ENCODE measurements at places on chromosomes 16 and 17.

GRCh38 chr16:82655072-82655714, 28.4 kb downstream of the CDH13 start:
- no peak for DNase-seq

- no peak for DNase-seq
Measured at GRCh38 chr17:33435721-33436301, 142.7 kb upstream of the ASIC2 start.

- no peak for DNase-seq
Measured at GRCh38 chr16:81709016-81709900, 69.8 kb upstream of the PLCG2 start.

GRCh38 chr17:79955167-79955549, 80.5 kb downstream of the TBC1D16 start:
- no peak for DNase-seq

DNA sequence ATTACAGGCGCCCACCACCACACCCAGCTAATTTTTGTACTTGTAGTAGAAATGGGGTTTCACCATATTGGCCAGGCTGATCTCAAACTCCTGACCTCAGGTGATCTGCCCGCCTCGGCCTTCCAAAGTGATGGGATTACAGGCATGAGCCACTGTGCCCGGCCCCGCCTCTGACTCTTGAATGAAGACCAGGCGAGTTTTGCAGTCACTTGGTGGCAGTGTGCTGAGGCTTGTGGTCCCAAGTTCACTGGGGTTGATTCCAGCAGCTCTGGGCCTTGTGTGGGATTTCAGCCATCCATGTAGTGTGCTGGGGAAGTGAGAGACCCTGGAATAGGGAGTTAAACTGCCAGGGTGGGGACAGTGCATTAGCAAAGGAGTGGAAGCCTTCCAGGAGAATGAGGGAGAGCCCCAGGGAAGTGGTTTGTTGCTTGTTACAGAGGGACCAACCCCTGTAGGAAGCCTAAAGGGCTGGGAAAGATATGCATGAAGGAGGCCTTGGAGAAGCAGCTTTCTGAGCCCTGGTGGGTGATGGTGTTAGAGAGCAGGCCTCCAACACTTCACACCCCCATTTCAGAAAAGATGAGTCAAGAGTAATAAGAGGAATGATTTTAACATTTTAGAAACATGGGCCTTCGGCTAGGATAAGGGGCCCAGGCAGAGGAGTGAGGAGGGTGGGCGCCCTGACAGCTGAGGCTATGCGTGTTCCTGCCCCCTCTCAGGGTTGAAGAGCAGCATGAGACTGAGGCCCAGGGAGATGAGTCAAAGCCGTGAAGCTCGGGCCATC, 14.5 kb downstream of the PSKH1 start:
- DNase-seq = no peak

GRCh38 chr17:82948957-82949356, 109.1 kb upstream of the ZNF750 start:
- no peak for DNase-seq

- peak; percentile 48 for DNase-seq
Measured at GRCh38 chr17:45784293-45784740, at the start of gene CRHR1. Gene CRHR1 (plus strand): TSS chr17:45784320. CDS start chr17:45784545, 225 bp downstream.

DNA sequence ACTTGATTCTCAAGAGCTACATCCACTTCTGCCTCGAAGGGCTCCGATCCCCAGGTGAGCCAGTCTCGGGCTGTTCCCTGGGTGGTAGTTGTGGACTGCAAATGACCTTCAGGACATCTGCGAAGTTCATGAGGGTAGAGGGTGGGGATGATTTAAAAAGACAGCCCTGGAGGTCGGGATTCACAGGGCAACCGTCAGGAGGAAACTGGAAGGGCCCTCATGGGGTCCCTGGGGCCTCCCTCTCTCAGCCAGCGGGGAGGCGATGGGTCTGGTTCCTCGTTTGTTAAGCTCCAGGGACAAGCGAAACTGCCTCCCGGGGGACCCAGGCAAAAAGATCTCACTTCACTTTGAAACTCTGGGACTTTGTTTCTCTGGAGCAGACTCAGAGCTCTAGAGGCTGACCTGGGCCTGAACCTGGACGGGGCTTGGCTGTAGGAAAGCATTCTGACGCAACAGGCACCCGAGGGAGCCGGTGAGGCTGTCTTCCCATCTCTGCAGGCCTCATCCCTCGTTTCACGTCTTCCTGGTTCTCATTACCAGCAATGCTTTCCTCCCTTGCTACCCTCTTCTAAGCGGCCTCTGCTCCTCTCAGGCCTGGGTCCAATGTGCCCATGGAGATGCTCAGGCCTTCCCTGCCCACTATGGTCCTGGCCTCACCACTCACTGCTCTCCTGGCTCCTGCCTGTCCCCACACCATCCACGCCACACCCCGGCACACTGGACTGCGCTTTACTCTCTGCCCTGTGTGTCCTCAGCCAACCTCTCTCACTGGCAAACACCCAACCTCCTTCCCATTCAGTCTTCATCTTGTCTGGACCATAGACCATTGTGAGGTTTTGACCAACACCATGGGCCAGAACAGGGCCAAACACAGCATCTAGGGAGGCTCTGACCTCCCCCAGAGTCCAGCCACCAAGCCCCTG, 214.2 kb upstream of the TNRC6C start:
- no peak for DNase-seq

- no peak for DNase-seq
Measured at GRCh38 chr16:12500771-12501170, 302.9 kb downstream of the CPPED1 start.

DNA sequence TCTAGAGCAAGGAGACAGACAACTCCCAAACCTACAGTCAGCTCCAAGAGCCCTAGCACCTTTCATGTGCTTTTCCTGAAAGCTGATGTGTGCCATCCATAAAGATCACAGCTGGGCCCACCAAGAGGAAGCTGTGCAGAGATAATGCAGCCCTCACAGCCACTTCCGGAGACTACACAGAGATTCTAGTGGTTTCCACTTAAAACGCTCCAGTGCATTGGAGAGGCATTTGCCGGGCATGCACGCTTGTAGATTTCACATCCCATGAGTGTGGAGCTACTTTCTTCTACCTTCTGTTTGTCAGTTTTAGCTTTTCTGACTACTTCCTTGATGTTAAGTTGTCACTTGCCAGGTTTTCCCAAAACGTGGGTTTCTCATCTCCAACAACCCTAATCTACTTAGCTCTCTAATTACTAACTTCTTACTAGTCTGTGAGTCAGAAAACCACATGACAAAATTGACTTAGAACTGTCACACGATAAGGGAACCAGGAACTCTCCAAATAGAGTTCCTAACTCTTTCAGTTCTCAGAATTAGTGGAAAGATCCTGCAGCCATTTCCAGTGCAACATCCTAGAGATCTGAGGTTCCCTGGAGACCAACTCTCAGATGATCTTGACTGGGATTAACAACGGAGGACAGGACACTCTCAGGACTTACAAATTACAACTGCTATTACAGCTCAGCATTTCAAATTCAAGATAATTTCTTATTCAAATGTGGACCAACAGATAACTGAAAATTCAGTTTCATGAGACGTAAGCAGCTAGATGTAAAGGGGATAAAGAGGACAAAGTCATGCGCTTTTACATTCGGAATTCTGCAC, 28.6 kb downstream of the PMP22 start:
- DNase-seq = no peak

- DNase-seq = no peak
Measured at GRCh38 chr16:24839347-24839972, 6.3 kb upstream of the SLC5A11 start.

DNA sequence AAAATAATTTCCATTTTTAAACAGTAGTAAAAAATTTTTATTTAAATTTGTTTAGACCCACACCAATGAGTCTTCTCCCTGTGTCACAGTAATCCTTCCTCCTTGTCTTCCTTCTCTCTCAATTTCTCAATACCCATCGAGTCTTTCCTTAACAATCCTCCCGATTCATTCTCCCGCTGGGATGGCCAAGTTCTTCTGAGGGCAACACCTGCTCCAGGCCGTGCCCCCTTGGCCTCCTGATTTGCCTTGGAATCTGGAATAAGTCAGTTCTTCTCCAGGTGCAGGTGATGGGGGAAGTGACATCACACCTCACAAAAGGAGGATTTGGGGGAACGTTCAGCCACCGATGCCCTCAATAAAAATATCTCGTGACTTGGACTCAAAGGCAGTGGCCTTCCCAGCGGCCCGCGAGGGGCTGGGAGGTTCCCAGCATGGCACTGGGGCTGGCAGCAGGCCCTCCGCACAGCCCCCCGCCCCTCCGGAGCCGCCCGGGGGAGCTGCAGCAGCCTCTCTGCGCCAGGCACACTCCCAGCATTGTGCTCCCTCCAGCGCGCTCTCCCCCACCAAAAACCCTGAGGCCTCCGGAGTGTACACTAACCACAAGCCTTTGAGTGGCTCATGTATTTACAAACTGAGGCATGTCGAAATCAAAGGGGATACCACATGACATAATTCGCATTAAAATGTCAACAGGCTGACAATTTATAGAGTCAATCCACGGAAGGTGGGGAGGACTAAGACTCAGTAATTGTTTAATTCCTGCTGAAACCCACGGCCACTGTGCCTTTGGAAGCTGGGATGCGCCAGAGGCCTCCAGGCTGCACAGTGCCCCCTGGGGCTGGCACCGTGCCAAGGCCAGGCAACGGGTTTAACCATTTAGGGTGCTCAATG, 120.5 kb downstream of the ZFHX3 start:
- DNase-seq = peak; percentile 55

DNA sequence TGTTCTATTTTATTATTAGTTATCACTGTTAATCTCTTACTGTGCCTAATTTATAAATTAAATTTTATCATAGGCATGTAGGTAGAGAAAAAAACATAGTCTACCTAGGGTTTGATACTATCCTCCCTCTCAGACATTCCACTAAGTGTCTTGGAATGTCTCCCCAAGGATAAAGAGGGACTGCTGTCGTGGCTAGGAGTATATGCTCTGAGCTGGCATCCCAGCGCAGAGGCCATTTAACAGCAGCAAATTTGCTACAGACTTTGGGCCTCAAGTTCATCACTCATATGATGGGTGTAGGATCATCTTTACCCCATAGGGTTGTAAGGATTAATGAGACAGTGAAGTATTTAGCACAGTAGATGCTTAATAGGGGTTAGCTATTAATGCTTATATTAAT, 56.7 kb downstream of the ZFHX3 start:
- DNase-seq = no peak

DNA sequence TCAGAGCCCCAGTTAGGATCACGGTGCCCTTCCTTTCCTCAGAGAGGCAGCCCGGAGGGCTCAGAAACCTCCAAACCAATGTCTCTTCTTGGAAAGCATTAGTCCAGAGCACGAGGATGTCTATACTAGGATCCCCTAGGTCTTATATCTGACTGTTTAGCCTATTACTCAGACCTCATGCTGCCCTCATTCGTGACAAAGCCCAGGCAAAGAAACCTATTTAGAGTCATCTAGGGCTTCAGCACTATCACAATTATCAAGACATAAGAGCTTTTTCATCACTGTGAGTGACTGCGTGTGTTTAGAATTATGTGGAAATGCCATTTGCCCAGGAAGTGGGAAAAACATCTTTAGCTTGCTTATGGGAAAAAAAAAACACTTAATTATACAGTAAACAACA, 159.8 kb upstream of the NOL11 start:
- no peak for DNase-seq

- no peak for DNase-seq
Measured at GRCh38 chr17:80817861-80818260, 173.8 kb upstream of the CHMP6 start.

GRCh38 chr17:57106836-57107497, 21.9 kb downstream of the AKAP1 start:
- DNase-seq = no peak

- peak; percentile 32 for DNase-seq
Measured at GRCh38 chr17:72719578-72720493, 372.7 kb downstream of the SLC39A11 start.

DNA sequence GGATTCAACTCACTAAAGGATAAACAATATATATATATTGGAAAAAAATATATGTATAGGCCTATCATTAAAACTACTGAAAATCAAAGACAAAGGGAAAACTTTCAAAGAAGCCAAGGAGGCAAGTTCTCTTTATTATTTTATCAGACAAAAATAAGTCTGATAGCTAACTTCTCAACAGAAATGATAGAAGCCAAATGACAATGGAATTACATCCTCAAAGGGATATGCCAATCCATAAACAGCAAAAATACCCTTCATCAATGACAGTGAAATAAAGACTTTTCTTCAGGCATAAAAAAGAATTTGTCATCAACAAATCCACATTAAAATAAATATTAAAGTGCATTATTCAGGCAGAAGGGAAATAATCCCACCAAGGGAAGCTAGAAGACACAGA, 393.4 kb downstream of the ZFHX3 start:
- no peak for DNase-seq

GRCh38 chr16:56848955-56849689, 15.9 kb upstream of the SLC12A3 start:
- DNase-seq = peak; percentile 61

DNA sequence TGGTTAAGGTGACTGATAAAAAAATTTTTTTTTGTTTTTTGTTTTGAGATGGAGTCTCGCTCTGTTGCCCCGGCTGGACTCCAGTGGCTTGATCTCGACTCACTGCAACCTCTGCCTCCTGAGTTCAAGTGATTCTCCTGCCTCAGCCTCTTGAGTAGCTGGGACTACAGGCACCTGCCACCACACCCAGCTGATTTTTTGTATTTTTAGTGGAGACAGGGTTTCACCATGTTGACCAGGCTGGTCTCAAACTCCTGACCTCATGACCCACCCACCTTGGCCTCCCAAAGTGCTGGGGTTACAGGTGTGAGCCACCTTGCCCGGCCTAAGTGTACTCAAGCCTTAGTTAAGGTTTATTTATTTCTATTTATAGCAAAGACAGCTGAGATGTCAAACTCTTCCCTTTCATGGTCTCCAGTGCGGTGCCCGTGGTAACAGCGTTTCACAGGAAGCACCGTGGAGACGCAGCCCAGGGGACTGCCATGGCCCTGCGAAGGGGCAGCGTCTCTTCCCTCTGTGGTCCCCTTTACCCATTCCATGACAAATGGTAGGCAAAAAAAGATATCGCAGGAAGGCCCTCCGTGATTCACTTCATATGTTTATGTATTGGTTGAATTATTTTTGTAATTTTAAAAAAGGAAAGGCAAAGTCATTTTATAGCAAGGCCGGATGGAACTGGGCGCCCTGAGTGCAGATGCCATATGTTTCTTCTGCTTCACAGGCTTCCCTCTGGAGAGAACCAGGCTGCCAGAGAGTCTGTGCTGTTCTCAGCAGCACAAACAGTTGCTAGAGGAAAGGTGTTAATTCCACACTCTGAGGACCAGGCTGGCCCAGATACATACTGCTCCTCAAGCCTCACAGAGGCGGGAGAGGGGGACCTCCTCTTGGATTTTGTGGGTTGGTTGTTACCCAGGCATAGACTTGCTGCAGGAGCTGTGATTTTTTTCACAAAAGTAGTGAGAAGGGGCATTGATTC, 29.2 kb downstream of the DDX19A start:
- no peak for DNase-seq

GRCh38 chr16:55999683-56000082, 124.5 kb upstream of the CES5A start:
- DNase-seq = no peak

Measured in eye (tissue), 1 donor.